ENCODE measurements at places on chromosomes 16 and 17. TPM values are rescaled to one million over a fixed set of nuclear protein-coding genes. Genes with fewer than 3 reads are reported as not detected.
A peak's percentile ranks its signal among the peaks of the same experiment; 100 is the strongest.

GRCh38 chr16:77660311-77660710 is 62.0 kb upstream of the NUDT7 start:
- DNase-seq: no peak

KRT33A gene
- not detected for total RNA-seq

GRCh38 chr17:2613089-2613808 is 19.8 kb downstream of the PAFAH1B1 start:
- no peak for DNase-seq

DNA sequence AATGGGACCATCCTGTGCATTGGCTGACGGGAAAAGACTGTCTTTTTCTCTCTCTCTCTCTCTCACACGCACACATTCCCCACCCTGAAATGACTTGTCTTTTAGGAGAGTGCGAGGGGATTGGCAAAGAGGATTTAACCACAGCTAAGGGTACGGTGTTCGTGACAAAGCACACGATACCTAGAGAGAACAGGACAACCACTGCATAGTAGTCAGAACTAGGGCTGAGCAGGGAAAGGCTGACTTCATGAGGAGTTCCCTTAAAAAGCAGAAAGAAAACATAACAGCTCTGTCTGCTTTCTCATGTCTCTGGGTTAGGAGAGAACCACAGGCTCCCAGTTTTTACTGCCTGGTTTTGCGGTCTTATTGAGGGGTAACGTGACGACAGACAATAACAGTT is 742.8 kb upstream of the SOX9 start:
- DNase-seq: no peak

DNA sequence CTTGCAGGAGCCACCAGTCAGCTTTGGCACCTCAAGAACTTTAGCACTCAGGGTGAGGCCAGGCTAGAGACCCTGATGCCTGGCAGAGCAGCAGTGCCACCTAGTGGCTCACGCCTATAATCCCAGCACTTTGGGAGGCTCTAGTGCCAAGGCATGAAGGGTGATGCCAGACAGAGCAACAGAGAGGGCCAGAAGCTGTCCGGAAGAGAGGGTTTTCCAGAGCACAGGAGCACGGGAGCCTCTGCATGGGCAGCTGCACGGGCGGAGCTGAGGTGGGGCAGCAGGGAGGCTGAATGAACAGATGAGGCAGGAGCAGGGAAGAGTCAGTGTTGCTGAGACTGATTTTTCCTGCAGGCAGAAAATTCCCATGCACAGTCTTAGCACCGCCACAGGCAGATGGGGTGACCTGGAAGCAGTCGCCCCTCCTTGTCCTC is 38.9 kb downstream of the MYH3 start:
- DNase-seq: peak; percentile 34

GRCh38 chr17:2707721-2708584 is 3.6 kb downstream of the CLUH start:
- no peak for DNase-seq

DNA sequence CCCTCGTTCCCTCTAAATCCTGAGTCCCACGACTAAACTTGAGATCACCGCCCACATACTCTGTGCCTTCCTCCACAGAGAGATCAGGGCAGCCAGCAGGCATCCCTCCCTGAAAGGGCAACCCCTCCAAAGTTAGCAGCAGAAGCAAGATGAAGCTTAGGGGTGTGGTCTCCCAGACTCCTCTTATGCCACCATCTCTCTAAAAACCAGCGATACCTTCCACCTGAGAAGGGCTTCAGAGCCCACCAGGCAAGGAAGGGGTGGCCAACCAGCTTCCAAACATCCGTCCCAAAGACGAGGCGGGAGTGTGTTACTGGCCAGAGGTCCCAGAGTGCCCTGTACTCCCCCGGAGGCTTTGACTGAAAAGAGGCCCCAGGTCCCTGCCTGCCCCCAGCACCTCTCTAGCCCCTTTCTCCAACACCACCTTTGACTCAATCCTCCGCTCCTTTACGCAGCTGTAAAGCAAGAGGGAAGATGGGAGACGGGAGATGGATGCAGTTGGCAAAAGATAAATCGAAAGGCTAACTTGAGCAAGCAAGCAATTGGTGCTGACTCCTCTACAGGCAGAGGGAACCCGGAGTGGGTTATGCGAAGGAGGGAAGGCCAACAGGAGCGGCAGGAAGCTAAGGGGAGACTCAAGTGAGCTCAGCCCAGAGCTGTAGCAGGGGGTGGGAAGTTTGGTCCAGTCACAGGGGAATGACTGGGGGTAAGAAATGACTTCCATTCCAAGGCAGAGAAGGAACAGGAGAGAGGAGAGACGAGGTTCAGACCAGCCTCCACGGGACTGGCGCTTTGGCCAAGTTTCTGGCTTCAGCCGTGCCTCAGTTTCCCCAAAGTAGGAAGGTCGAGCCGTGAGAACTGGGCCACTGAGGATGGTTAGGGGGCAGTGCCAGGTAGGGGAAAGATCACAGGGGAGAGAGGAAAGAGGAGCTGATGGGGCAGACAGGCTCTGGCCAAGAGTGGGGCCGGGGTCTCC is 1.0 kb downstream of the ST3GAL2 start:
- DNase-seq: no peak

KCNJ18 gene
- total RNA-seq: not detected

TBC1D3H gene
- not detected for total RNA-seq

PABPN1L gene
- total RNA-seq: not detected

DNA sequence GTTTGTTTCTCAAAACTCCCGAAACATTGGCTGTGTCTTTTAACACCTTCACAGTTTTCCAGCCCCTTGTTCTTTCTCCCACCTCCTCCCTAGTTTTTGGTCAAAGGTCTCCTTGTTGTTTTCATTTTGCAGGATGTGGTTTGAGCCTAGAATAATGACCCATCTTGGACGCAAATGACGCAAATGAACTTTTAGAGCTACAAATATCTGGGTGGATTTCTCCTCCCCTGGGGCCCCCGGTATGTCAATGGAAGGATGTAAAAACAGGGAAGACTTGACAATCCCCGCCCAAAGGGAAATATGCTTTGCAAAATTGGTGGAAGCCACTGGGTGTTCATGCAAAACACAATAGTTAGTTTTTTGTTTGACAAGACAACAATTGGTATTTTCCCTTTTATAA is 236.0 kb upstream of the IRX3 start:
- no peak for DNase-seq

DNA sequence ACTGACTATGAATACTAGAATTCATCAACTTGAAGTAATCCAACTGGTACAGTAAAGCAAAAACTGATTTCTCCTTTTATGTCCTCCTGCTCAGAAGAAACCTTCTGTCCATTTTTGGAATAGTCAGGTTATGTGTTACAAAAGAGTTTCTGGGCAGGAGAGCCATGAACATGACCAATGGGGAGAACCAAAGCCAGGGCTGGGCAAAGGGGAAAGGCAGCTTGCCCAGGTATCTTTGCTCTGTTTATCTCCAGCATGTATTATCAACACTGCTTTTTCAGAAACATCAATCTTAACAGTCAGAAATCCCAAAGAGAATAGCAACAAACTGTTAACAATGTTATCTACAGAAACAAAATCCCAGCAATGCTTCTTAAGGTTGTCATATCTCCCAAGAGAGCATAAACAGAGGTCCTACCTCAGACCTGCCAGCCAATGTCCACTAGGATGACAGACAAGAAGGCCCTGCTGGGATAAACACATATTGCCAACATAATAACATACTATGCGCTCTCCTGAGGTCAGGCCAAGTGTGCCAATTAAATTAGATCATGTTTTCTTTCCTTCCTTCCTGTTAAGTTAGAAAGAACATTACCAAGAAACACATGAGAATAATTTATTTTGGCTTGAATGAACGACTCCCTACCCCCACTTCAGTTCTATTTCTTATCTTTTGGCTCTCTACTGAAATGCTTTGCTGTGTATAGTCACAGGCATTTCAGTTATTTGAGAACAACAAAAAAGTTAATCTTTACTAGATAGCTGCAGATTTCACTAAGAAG is 28.0 kb downstream of the BLMH start:
- no peak for DNase-seq

PRKCA gene
- total RNA-seq: 268 TPM

- DNase-seq: no peak
Measured at GRCh38 chr16:2499890-2500429, 13.8 kb upstream of the ATP6V0C start.
